Activated naive CD4-positive, alpha-beta T cell (primary cell): ENCODE measurements at places on chromosomes 2 and 18.

GRCh38 chr2:197356136-197356535 is 45.6 kb upstream of the ANKRD44 start:
- DNase-seq = no peak

- DNase-seq = no peak
Observed at GRCh38 chr2:143571747-143572146, 442.5 kb downstream of the ARHGAP15 start.

DNA sequence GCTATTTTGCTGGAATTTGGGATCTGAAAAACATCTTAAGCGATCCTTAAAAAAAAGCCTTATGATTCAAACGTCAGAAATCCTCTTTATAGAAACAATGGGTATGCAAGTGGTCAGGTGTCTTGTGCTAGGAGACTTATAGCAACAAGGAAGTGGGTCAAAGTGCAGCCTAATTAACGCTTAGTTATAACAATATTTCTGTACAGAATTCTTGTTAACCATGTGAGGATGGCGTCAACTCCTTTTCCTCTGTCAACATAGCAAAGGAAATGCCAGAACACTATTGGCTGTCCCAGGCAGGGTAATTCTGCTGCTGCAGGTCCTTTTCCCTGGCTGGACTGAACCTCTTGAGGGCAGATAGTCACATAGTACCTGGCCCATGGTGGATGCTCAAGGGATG is 189.4 kb downstream of the MSH2 start:
- no peak for DNase-seq

GRCh38 chr18:28039078-28039477 is 137.9 kb downstream of the CDH2 start:
- no peak for DNase-seq

- no peak for DNase-seq
Observed at GRCh38 chr18:22165603-22166068, 3.8 kb upstream of the GATA6 start.

DNA sequence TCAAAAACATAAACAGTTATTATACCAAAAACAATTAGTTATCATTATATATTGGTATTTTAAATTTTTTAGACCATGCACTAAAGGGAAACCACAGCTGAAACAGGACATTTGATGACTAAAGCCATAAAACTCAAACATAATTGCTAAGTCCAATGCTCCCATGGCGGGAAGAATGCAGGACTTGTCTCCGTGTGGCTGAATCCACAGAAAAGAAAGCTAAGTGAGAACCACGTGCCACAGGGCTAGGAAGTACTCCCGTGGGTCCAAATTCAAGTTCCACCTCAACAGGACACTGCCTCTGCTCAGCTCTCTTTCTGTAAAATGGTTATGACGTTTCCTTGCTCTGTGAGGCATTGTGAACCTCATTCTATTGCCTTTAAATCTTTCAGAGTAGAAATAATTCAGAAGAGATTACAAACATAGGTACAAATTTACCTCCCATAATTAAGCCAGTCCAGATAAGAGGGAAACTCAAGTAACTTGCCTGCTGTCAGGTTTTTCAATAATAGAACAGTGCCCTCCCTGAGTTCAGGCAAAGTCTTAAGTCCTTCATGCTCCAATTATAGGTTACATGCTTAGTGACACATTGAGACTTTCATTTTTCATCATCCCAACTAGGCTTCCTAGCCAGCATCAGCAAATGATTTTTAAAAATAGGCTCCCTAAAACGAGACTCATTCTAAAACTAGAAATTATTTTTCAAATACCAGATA is 36.7 kb downstream of the FTCDNL1 start:
- DNase-seq = no peak
